OCI-LY7 (cell line): ENCODE measurements at places on chromosomes 2 and 18.

- no peak for DNase-seq
Measured at GRCh38 chr2:191127235-191127634, 23.6 kb downstream of the STAT4 start.

GRCh38 chr18:44682201-44682870, 1.6 kb downstream of the SETBP1 start:
- no peak for DNase-seq

- DNase-seq = no peak
Measured at GRCh38 chr18:57930476-57930875, 113.5 kb upstream of the NEDD4L start.

- DNase-seq = no peak
Measured at GRCh38 chr18:50750546-50750945, 69.3 kb downstream of the MRO start.

DNA sequence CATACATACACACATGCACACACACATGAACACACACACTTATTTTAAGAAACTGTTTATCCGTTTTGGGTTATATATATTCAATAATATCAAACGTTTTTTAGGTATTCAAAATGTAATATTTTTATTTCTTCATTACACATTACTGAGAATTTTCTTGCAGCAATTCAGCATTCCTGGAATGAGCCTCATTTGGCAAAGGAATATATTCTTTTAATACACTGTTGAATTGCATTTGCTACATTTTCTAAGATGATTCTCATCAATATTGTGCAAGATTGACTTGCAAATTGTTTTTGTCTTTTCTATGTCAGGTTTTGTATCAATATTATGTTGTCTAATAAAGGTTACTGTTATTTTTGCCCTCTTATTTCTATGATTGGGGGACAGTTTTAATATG, 276.1 kb upstream of the CYP26B1 start:
- no peak for DNase-seq

DNA sequence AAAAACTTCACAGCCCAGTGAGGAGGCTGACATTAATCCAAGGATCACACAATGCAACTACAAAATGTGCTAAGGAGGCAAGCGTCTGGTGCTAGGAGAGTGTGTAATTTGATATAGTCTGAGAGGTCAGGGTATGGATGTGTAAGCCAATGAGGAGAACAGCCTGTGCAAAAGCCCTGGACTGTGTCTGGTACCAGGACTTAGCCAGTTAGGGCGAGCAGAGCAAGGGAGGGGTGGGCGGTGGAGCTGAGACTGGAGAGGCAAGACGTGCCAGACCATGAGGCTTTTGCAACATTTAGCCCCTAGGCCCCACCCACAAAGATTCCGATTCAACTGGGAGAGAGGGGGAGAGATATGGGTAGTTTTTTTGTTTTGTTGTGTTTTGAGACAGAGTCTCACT, 33.5 kb upstream of the SPRED2 start:
- no peak for DNase-seq

GRCh38 chr2:240338274-240338673, 97.2 kb upstream of the GPC1 start:
- DNase-seq = no peak

- DNase-seq = no peak
Measured at GRCh38 chr2:40138314-40138713, 313.6 kb downstream of the SLC8A1 start.

DNA sequence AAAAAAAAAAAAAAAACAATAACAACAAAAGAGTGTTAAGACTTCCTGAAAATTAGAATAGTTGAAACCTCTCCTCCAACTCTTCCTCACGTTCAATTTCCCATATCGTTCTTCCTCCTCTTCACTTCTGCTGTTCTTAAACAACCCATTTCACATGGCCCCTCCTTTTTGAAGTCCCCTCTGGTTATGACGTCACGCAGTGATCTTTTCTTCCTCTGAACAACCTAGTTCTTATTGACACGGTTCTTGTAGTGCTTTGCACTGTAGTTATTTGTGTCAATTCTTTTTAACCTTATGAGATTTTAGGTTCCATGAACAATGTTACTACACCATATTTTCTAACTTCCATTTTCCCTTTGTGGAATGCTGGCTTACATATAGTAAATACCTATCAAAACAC, 69.5 kb upstream of the RGPD4 start:
- no peak for DNase-seq

DNA sequence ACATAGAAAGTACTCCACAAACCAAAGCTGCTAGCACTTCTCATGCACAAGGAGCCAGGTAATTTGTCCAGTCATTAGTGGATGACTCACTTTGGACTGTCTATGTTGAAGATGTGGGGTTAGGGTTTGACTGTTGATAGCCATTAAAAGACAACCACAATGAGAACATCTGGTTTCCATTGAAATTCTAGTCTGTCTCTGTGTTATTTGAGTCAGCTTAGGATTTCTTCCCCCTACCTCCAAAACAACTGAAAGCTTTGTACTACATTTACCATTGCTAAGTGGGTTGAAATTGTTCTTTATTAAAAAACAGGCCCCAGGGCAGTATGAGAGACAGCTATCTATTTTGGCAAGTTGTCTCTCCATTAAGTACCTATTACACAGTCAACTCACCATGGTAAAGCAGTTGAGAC, 50.2 kb upstream of the ANKRD44 start:
- no peak for DNase-seq

DNA sequence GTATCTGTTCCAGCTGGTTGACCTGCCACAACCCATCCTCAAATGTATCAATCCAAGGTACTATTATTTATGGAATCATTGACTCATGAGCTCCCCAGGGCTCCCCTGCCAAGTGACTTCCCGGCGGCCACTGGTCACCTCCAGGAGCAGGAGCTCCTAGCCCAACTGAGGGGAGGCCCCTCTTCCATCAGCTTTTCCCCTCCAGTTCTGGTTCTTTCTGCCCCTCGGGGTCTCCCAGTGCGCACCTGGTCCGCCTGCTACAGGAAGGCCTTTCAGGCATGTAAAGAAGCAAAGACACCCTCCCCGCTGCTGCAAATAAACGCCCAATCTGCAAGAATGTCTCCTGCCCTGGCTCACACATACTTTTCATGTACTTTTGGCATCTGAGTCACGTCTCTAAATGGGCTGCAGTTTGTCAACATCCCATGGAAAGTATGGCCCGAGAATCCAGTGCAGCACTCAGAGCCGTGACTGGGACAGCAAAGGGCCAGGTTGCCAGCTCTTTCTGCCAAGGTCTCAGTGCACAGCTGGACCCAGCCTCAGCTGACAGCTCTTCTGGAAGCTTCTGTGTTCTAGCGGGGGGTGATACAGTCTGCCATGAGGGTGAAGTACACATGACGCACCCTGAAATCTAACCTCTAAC, 41.4 kb downstream of the KLHL29 start:
- no peak for DNase-seq

- DNase-seq = no peak
Measured at GRCh38 chr2:102826904-102827303, 65.1 kb downstream of the TMEM182 start.

DNA sequence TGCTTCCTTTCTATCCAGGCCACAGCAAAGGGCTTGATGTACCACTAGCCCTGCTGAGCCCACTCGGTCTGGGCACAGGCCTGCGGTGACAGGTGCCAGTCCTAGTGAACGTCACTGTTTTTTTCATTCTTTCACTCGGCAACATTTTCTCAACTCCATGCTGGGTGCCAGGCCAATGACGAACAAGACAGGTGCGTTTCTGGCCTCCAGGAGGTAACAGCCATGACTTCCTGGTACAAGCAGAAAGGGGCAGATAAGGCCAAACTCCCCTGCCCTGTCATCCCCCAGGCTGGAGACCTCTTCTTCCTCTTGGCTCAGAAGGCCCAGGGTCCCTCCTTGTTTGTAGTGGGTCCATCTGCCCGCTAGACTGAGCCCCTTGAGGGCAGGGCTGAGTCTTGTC, 55.7 kb upstream of the OTOF start:
- no peak for DNase-seq

- DNase-seq = no peak
Measured at GRCh38 chr18:67410075-67411070, 106.1 kb downstream of the DSEL start.

DNA sequence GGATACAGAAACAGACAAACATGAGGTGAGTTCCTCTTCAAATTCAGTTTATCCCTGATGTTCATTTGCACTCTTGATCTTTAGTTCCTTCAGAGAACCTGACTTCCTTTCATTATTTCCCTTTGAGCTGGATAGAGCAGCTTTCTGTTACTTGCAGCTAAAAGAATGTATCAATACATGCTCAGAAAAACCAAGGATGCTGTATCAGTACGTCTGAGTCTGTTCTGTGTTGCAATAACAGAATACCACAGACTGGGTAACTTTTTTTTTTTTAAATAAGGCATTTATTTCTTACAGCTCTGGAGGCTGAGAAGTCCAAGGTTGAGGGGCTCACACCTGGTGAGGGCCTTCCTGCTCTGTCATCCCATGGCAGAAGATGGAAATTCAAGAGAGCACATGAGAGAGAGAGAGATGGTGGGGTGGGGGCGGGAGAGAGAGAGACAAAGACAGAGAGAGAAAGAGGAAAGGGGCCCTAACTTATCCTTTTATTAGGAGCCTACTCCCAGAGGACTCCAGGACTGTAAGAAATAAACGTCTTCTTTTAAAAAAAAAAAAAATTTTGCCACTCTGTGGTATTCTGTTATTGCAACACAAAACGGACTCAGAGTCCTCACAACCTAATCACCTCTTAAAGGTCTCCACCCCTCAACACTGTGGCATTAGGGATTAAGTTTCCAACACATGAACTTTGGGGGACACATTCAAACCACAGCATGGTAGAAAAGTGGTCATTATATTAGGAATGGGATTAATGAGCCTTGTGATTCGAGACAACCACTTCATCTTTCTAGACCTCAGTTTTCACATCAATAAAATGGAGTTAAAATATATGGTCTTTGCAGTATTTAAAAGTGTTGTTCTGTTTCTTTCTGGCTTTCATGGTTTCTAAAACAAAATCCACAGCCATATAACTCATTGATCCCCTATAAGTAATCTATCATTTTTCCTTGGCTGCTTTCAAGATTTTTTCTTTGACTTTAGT, 18.4 kb upstream of the SELENOI start:
- DNase-seq = no peak

DNA sequence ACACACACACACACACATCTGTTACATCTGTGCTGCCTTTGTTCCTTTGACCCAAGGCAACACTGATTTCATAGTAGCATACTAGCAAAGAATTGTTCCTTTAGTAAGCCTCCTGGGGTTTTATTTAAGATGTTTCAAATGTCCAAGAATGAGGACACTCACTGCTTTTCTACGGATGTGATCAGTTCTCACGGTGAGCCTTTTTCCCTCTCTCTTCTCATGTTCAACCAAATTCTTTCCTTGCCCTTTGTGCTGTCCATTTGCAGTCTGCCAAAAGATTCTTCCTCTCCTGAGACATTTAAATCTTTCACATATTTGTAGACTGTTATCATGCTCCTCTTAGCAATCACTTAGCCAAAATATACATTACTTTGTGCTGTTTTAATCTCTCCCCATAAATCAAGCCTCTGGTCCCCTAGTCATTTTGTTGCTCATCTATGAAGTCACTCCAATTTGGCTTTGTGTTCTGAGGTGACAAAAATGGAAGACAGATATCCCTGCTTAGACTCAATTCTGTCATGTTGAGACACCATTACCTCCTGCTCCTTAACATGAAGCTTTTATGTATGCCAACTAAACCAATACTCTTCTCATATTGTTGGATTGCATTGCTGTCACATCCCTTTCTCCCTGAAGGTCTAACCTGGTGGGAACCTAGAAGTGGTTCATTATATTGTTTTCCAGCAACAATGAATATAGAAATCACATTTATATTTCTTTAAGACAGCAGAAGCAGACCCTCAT, 1605.3 kb upstream of the ACVR2A start:
- DNase-seq = no peak

DNA sequence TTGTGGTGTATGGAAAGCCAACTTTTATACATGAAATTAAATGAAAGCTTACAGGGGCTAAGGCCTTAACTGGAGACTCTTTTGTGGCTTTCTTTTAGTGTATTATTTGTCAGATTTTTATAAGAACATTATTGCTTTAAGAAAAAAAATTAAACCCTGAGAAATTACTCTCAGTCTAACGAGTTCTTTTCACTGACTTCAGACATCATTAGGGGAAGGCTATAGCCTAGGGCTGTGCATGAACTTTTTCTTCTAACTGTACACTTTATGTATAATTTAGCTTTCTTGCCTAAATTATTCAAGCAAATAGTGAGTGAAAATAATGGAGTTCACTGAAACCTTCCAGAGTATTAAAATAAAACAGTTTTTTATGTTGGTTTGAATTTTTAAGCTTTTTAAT, 151.1 kb upstream of the MEIS1 start:
- DNase-seq = no peak

GRCh38 chr2:20678086-20678395, 11.1 kb downstream of the GDF7 start:
- DNase-seq = no peak

GRCh38 chr2:14932285-14932684, 299.8 kb downstream of the LRATD1 start:
- DNase-seq = no peak

GRCh38 chr2:27369471-27370025, 590 bp downstream of the EIF2B4 start:
- no peak for DNase-seq

- no peak for DNase-seq
Measured at GRCh38 chr18:63451799-63452660, 24.7 kb upstream of the SERPINB5 start.

DNA sequence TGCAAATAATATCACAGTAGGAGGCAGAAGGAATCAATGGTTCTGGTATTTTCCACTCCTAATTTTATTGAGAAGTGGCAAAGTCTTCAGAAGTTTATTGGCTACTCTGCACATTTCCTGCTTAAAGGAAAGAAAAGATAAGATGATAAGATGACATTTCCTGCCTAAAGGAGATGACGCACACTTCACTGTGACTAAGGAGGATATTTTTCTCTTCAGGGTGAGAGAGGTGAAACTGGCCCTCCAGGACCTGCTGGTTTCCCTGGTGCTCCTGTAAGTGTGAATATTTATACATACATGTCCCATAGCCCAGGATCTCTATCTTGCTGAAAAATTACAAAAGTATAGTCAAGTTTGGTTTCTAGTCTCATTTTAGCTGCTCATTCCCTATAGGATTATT, 27.9 kb downstream of the COL3A1 start:
- no peak for DNase-seq

- DNase-seq = no peak
Measured at GRCh38 chr2:237870754-237871651, 11.6 kb downstream of the RAMP1 start.

DNA sequence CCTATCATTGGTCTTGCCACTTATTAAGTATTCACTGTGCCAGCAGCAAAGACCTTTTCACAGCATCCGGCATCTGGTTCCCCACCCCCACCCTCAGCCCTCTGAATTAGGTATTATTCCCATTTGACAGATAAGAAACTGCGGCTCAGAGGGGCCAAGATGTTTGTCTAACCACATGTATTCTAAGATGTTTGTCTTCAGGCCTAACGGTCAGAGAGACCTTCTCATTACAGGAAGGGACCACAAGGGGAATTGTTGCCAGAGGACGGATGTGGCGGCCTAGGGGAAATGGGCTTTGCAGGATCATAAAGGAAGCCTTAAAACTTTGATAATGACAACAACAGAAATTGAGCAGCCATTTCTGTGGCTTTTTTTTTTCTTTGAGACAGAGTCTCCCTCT, 16.6 kb downstream of the NPPC start:
- DNase-seq = no peak

GRCh38 chr2:232611559-232612218, 21.7 kb upstream of the EFHD1 start:
- peak; percentile 55 for DNase-seq

GRCh38 chr2:60481257-60481656, 72.2 kb downstream of the BCL11A start:
- DNase-seq = no peak

GRCh38 chr2:215431290-215431689, 4.6 kb downstream of the FN1 start:
- no peak for DNase-seq
